ENCODE measurements at places on chromosomes 11 and 22.

DNA sequence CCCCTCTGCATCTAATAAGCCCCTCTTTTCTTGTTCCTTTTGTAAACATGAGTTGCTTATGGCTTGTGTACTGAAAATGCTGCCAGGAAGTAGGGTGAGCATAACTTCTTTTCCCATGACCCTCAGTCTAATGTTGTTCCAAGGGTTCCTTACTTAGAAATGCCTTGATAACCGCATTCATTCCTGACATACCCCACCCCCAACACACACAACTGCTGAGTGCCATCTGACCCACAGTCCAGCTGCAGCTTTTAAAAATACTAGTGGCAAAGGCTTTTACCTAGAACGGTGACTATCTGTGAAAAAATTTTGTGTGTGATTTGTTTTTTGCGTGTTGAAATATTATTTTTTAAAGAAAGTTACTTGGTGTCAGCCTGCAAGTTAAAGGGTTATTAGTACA, 52.6 kb downstream of the ARHGAP42 start:
- no peak for DNase-seq

DNA sequence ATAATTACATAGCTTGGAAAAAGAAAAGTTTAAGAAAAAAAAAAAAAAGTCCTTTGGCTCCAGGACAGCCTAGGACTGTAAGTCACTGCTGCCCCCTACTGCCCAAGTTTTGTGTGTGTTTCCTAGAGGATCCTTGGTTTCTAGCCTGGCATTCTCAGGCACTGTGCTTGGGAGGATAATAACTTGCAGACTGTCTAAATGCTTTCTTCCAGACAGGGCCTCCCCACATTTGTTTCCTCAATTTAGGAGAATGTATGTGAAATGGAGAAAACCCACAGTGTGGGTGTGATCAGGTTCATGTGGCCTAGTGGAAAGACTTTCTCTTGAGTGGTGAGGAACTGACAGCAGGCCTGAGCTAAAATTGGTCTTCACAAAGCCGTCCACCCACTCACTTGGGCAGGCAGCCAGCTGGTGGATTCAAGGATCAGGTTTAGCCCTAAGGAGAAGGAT, 191.0 kb downstream of the NAV2 start:
- no peak for DNase-seq

DNA sequence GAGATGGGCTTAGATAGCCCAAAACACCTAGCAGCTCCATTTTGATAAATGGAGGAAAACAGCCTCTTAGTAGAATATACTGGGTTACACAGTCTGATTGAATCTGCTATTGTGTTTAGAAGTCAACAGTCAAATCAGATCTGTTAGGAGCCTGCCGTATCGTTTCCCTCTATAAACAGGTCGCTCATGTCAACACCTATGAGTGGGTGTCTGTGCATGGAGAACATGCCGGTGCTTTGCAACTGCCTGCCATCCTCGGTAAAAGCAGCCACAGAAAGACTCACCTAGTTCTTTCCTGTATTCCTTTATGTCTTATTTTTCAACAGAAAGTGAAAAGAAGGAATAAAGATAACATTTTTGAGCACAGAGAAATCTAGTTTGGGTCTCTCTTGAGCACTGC, 99.4 kb downstream of the ETS1 start:
- no peak for DNase-seq

- DNase-seq, result no peak
These were observed 2191.2 kb downstream of the LRRC4C start for GRCh38 chr11:39268176-39268690.

DNA sequence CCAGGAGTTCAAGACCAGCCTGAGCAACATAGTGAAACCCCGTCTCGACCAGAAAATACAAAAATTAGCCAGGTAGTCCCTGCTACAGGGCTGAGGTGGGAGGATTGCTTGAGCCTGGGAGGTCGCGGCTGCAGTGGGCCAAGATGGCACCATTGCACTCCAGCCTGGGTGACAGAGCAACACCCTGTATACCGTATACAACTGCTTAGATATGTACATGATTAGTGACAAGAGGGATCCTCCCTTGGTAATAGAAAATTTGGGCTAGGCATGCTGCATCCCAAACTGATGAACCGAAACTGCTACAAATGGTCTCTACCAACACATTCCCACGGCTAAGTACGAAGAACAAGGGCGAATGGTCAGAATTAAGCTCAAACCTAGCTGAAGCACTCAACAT, 12.2 kb upstream of the SLC37A4 start:
- DNase-seq, result no peak

DNA sequence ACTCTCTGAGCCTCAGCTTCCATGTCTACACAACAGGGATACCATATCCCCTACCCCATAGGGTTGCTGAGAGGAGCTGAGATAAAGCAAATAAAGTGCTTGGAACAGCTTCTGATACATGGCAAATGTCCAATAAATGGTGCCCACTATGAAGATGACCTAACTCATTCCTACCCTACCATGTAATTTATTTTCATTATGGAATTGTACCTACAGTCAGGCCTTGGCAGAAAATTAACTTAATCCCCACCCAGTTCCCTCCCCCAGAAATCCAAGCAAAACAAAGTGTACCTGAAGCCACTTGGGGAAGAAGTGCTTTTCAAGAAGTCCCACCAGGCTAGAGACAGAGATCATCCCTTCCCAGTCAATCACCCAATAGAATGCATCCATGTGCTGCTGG, 10.8 kb downstream of the SRRD start:
- no peak for DNase-seq

DNA sequence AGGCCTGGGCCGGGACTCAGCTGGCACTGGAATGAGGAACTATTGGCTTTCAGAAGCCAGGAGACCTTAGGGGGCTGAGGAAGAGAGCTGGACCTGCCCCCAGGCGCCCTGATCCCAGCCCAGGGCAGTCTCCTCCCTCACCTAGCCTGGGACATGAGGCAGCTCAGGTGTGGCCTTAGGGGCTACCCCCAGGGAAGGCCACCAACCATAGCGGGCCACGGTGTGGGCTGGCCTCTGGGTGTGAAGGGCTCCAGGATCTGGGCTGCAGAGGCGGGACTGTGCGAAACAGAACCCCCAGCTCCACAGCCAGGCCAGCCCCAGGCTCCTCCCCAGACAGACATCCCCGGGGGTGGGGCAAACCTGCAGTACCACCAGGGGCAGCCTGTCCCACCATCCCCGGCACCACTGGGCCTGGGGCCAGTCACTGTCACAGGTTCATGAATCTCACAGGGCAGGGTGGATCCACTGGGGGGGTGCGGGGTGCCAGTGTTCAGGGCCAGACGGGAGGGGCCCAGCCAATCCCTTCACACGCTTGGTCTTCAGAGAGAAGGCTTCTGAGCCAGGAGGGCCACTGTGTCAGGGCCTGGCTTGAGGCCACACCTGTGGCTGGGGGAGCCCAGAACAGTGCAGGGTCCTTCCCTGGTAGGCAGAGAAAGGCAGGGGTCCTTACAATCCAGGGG, 3.5 kb downstream of the PLXNB2 start:
- DNase-seq, result no peak

DNA sequence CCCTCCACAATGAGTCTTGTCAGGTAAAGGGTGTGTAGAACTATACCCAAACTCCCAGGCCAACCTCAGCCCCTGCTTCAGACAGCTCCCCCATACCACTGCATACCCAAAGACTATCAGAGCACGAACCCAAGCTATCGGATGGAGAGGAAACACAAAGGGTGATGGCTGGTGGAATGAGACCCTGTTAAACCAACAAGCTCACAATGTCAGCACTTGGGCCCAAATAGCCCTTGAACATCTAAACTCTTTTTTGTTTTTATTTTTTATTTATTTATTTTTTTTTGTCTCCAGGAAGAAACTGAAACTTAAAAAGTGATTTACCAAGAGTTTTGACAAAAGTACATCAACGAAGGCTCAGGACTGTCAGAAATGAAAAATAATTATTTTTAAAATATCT, 10.6 kb downstream of the DGCR2 start:
- no peak for DNase-seq

DNA sequence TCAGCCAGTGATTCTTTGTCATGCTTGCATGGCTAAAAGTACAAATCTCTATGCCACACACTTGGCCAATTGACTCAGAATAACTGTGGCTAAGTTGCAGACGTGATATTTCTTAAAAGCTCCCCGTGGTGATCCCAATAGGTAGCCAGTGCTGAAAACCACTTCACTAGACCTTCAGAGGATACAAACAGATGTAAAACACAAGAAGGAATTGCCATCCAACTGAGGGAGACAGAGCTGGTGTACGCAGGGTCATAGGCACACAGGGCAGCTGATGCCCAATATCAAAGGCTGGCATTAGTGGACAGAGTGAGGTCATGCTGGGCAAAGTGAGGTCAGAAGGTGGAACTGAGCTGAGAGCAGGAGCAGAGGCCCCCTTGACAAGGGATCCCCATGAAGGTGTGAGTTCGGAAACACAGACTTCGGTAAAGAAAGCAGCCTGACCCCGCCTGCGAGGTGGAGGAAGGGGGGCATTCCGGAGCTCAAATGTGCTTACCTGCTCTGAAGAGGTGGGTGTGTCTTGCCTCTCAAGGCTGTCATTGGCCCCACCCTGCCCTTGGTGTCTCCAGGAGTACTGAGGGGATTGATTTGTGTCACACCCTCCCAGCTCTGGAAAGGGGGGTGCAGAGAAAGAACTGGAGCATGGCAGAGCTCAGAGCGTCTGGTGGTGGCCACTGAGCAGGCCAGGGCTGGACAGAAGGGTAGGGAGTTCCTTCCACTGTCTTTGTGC, 344.9 kb upstream of the B3GAT1 start:
- DNase-seq, result no peak

DNA sequence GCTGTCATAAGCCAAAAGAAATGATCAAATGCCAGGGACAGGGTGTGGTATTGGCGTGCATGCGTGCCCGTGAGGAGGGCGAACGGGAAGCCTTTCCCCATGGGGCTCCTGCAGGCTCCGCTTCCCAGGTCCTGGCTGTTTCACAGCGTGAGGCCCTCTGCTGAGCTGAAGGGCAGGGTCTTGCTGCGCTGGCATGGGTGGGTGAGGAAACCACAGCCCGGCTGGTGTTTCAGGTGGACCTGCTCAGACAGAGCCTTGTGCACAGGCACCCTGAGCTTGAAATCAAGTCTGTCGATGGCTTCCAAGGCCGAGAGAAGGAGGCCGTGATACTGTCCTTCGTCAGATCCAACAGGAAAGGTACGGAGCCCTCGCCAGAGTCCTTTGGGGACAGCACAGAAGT, 31.4 kb downstream of the IGHMBP2 start:
- no peak for DNase-seq

GRCh38 chr11:122951211-122951610, 30.4 kb downstream of the BSX start:
- no peak for DNase-seq

DNA sequence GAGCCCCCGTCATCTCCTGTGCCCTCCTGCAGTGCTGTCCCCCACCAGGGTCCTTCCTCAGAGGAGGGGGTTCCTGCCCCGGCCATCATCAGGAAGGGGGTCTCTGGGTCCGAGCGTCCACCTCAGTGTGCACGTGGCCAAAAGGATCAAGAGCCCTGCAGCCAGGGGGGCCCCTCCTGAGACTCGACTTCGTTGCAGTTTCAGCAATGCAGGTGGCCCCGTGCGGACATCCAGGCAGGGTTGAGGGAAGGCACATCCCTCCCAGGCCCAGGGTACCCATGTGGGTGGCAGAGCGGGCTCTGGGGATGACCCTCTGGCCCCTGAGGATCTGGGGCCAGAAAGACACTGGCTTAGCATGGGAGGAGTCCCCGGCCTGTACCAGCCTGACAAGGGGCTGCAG, 41.3 kb downstream of the LRP5 start:
- DNase-seq, result no peak

- no peak for DNase-seq
These were observed 11.6 kb downstream of the UVRAG start for GRCh38 chr11:75826461-75827230.

DNA sequence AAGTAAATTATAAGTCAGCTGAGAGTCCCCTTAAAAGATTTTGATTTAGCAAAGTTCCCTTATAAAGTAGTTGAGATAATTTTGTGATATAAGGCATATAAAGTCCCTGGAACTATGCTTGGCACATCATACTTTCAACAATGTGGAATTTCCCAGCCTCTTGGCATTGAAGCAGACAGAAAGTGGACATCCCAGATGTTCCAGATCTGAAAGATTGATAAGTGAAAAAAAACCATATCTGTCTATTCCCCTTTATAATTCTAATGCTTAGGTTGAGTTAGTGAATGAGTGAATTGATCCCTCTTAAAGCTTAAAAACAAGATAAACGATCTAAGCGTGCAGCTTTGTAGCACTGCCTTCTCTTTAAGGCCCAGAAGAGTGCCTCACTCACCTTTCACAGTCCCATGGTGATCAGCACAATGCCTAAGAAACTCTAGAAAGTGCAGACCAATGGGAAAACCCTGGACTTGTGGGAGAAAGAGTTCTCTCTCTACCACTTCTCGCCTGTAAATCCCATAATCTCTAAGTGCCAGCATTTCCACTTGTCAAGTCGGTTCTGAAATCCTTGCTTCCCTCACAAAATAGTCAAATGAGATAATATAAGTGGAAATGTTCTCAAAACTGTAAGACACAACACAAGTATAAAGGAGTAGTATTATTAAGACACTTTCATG, 17.8 kb downstream of the FIBIN start:
- DNase-seq, result no peak

- DNase-seq, result no peak
These were observed 20.8 kb upstream of the PPARA start for GRCh38 chr22:46129390-46130041.

DNA sequence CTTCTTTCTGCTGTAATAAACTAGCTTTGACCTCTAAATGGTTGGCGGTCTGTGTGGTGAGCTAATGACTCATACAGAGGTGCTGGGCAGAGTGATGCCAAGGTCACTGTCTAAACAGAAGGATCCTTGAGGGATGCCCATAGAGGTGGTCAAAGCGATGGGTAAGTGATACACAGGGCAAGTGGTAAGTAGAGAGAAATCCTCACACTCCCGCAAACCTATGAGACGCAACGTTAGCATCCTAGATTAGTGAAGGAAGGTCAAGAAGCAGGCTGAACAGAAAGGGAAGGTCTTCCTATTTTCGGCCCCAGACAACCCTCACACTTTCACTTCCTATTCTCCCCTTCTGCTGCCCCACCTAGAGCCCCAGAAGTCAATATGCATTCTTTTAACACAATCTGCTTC, 65.6 kb upstream of the SESN3 start:
- DNase-seq, result no peak

- DNase-seq, result no peak
These were observed 217.0 kb downstream of the DYNC2H1 start for GRCh38 chr11:103326070-103326794.

GRCh38 chr22:47352920-47353700, 590.7 kb downstream of the TBC1D22A start:
- DNase-seq, result no peak

- no peak for DNase-seq
These were observed 187.9 kb downstream of the ETS1 start for GRCh38 chr11:128399251-128400121.

GRCh38 chr11:110891411-110891810, 179.2 kb upstream of the ARHGAP20 start:
- DNase-seq, result no peak

- DNase-seq, result no peak
These were observed 7.8 kb upstream of the POLR3H start for GRCh38 chr22:41551877-41552582.

- no peak for DNase-seq
These were observed 299.7 kb downstream of the TBC1D22A start for GRCh38 chr22:47062126-47062525.

DNA sequence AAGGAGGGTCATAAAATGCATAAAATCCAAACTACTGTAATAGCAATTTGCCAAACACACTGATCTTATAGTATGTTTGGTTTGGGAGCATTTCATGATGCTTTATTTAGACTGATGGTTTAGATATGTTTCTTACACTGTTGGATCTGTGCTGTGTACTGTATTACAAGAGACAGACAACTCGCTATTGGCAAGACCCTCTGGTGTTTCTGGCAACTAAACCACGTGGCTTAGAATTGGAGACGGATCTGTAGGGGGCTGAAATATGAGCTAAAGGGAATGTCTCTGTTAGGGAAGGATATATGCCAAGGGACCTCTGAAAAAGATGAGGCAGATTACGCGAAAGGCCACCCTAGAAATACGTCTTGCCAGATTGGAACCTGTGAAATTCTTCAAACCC, 208.7 kb downstream of the BARX2 start:
- DNase-seq, result no peak
